Fibroblast of skin of right biceps (primary cell): ENCODE measurements at places on chromosomes 6 and 20.

GRCh38 chr6:106216527-106216926 lies 109.0 kb downstream of the ATG5 start:
- no peak for DNase-seq

DNA sequence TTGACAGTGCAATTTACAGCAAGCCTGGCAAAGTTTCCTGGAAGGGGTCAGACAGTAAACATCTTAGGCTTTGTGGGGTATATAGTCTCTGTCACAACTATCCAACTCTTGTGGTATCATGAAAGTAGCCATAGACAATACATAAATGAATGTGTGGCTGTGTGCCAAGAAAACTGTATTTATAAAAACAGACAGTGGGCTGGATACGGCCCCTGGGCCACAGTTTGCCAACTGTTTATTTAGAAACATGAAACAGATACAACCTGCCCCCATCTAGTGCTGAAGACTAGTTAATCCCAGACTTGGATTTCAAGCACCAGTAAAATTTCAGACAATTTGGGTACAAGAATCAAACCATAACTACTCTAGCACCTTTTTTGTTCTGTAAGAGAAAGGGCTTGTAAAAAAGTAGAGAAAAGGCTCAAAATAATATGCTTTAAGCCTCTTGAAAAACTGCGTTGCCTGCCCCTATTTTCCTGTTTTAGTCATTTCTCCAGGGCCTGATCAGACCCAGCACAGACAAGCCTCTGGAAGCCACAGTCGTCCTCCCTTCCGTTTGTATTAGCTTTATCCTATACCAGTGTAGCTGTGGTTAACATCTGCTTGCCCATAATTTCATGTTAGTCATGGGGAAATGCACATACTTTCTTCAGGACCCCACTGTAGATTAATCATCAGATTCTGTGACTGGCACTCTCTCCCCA lies 30.8 kb downstream of the JAG1 start:
- peak; percentile 64 for DNase-seq

- peak; percentile 20 for DNase-seq
Observed at GRCh38 chr6:14079433-14079832, 38.1 kb upstream of the CD83 start.

GRCh38 chr6:57267586-57268293 lies 45.6 kb upstream of the RAB23 start:
- DNase-seq, result peak; percentile 99

GRCh38 chr20:22462975-22463914 lies 121.1 kb downstream of the FOXA2 start:
- DNase-seq, result no peak

- no peak for DNase-seq
Observed at GRCh38 chr6:15874326-15874725, 211.5 kb upstream of the DTNBP1 start.

DNA sequence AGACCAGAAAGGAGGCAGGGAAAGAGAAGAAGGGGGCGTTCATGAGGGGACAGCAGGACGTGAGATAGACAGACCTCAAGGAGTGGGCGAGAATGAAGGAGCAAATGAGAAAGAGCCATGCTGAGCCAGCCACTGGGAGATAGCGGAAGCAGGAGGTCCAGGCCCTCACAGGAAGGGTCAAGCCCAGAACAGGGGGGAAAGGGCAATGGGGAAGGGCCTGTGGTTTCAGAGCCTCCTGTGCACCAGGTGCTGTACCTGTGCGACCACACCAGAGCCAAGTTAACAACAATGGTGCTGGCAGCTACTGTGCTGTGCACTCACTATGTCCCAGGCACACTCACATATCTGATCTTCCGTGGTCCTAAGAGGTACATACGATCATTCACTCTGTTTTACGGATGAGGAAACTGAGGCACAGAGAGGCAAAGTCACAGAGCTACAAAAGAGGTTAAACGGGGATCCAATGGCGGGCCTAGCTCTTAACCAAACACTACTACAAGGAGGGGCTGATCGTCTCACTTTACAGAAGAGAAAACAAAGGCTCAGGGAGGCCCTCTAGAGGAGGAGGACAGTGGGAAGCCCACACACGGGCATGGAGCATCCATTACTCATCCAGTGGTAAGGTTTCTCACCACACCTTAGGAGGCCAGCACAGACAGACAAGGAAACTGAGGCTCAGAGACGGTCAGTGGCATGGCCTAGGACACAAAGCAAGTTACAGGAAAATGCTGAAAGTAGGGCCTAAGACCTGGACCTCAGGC lies 129.1 kb downstream of the PREX1 start:
- DNase-seq, result no peak

- no peak for DNase-seq
Observed at GRCh38 chr6:38640216-38640909, 634 bp upstream of the BTBD9 start.

DNA sequence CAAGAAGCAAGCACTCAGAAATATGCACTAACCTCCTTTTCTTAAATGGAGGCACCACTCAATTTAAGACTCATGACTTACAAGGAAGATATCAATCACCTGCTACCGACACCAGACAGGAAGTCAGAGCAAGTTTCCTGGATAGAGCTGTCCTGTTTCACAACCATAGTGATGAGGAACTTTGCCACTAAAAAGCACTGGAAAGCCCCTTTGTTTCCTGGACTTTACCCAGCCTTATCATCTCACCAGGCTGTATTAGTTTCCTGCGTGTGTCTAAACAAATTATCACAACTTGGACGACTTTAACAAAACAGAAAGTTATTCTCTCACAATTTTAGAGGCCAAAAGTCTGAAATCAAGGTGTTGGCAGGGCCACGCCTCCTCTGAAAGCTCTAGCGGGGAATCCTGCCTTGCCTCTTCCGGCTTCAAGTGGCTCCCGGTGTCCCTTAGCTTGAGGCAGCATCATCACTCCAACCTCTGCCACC lies 253.8 kb upstream of the STXBP5 start:
- DNase-seq, result no peak

GRCh38 chr20:31705598-31706597 lies 16.8 kb downstream of the BCL2L1 start:
- DNase-seq, result no peak

DNA sequence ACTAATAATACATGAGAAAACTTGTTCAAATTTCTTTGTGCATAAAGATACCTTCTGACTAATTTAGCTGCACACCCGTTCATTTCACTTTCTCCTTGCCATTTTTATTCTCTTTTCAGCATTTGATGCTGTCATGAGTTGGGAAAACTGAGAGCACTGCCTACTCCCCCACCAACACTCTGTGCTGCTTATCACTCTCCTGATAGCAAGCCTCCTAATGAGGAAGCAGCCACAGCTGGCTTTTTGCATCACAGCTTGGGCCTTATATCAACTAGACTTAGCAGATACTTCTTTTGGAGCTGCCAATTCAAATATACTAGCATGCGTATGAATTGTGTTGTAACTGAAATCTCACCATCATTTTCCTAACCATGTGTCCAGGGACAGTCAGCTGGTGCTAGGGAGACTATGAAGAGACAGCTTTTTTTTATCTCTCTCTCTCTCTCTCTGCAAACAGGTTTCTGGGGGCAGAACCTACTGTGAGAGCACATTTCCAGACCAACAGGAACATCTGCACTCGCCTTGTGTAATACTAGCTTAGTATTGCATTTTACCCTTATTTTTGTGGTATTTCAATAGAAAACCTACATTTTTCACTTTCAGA lies 699.0 kb downstream of the KHDRBS2 start:
- DNase-seq, result no peak

DNA sequence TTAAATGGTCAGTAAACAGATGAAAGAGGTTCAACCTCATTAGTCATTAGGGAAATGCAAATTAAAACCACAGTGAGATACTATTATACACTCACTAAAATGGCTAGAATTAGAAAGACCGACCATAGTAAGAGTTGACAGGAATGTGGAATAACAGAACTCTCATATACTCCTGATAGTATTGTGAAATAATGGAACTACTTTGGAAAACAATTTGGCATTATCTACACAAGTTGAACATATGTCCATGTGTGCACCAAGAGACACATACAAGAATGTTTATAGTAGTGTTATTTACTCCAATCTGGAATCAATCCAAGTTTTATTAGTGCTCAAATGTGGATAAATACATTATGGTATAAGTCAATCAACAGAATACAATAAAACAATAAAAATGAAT lies 59.6 kb downstream of the AK9 start:
- DNase-seq, result no peak

GRCh38 chr20:49457444-49457843 lies 25.0 kb downstream of the KCNB1 start:
- no peak for DNase-seq

GRCh38 chr20:32803092-32803491 lies 16.7 kb upstream of the MAPRE1 start:
- DNase-seq, result no peak

GRCh38 chr6:108123481-108123929 lies 42.3 kb upstream of the NR2E1 start:
- DNase-seq, result no peak

DNA sequence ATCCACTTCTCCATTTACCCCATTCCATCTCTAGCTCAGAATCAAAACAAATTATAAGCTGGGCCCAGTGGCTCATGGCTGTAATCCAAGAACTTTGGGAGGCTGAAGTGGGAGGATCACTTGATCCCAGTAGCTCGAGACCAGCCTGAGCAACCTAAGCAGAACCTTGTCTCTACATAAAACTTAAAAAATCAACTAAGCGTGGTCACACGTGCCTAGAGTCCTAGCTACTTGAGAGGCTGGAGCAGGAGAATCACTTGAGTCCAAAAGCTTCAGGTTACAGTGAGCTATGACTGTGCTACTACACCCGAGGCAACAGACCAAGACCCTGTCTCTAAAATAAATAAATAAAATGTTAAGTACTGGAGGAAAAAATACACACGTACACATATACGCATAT lies 74.7 kb upstream of the RUNX2 start:
- no peak for DNase-seq

DNA sequence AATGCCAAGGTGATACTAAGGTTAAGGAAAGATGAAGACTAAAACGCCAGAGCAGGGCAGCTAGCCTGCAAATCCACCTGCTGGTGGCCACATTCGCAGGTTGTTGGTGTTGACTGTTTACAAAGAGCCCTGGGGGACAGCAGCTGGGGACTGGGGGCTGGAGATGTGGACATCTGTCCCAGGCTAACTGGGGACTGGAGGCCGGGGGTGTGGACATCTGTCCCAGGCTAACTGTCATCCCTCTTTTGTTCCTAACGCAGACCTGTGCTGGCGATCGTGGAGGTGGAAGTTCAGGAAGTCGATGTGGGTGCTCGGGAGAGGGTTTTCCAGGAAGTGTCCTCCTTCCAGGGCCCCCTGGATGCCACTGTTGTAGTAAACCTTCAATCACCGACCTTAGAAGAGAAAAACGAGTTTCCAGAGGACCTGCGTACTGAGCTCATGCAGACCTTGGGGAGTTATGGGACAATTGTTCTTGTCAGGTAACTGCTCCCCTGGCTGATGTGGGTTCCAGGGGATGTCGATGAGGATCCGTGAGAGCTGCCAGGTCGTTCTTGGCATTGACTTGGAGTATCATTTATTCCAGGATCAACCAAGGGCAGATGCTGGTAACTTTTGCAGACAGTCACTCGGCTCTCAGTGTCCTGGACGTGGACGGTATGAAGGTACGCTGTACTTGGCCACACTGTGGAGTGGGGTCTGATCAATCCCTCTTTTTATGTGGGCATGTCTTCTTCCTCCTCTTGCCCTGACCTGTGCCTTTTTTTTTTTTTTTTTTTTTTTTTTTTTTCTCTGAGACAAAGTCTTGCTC lies 87.0 kb downstream of the SERAC1 start:
- no peak for DNase-seq
